ENCODE measurements at places on chromosomes 2 and 18. TPM values are rescaled to one million over a fixed set of nuclear protein-coding genes. Genes with fewer than 3 reads are reported as not detected.

The RASGRP3 gene
- total RNA-seq, result 22.6 TPM

The FOXI3 gene
- not detected for total RNA-seq

The TMEM163 gene
- total RNA-seq, result 5.9 TPM

The DSC2 gene
- 19.8 TPM for total RNA-seq

The PJVK gene
- total RNA-seq, result 4.3 TPM

The CAPN13 gene
- total RNA-seq, result 9.2 TPM

The PLGLB1 gene
- total RNA-seq, result 4.1 TPM

The ZRANB3 gene
- 6.4 TPM for total RNA-seq

The EVX2 gene
- total RNA-seq, result not detected

The KCNF1 gene
- total RNA-seq, result 0.63 TPM

The MC5R gene
- not detected for total RNA-seq

The RAMP1 gene
- 8.8 TPM for total RNA-seq

The LYG2 gene
- not detected for total RNA-seq

The PSMA8 gene
- total RNA-seq, result not detected

The MOB1A gene
- 117 TPM for total RNA-seq

The REEP1 gene
- total RNA-seq, result 4.3 TPM

The LYG1 gene
- 21.0 TPM for total RNA-seq

The SP9 gene
- not detected for total RNA-seq

The ITGB6 gene
- 302 TPM for total RNA-seq

The CYP27C1 gene
- 0.35 TPM for total RNA-seq

The GALR1 gene
- 0.06 TPM for total RNA-seq

The SATB2 gene
- total RNA-seq, result 17.5 TPM

The KLHL41 gene
- total RNA-seq, result 1.8 TPM

The AGXT gene
- total RNA-seq, result 0.09 TPM

The ABCB11 gene
- total RNA-seq, result 0.03 TPM

The ALKAL2 gene
- 18.2 TPM for total RNA-seq

The KCNG2 gene
- 0.76 TPM for total RNA-seq

Measured in kidney (tissue), 22 donors.